ENCODE measurements at places on chromosomes 16 and 17.

GRCh38 chr17:31051506-31051905, 43.3 kb upstream of the NF1 start:
- DNase-seq, result no peak

- peak; percentile 34 for DNase-seq
Measured at GRCh38 chr16:13936596-13937081, 16.7 kb downstream of the ERCC4 start.

GRCh38 chr16:66391726-66392670, 25.5 kb downstream of the CDH5 start:
- no peak for DNase-seq

DNA sequence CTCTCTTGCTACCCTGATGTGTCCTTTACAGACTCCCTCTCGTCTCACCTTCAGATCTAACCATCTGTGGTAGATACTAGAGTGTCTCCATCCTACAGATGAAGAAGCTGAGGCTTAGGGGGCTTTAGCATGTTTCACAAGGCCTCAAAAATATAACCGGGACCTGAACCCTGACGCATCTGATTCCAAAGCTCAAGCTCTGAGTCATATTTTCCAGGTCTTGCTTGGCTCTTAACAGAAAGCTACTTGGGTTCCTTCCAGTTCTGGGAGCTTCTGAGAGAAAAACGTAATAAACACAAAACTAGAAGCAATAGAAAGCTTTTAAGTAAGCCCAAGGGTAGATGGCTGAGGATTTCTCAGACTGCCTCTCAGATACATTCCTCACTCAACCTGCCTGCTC, 224.3 kb upstream of the EEF2KMT start:
- DNase-seq, result peak; percentile 48

DNA sequence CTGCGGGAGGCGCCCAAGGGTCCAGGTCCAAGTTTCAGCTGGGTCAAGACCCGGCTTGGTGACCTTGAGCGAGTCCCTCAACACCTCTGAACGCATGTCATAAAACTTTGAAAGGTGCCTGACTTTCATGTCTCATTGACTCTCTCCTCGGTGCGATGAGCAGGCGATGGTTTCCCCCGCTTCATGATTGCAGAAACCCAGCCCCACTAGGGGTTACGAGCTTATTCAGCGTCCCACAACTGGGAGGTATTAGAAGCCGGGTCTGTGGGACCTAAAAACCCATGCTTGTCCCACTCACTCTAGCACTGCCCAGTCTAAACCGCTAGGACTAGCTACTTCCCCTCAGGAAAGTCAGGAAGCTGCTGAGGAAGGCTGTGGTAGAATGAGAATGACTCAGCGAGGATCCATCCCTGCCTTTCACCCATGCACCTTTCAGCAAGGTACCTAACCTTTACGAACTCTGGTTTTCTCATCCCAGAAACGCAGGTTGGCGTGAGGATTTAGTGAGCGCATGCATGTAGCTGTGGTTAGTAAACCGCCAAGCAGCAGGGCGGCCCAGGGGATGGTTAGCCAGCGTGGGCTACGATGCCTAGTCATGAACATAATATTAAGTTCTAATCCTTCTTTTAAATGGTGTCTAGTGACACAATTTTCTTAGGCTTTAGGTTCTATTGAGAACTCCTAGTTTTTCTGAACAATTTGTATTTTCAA, 26.2 kb upstream of the RFFL start:
- DNase-seq, result peak; percentile 32

- DNase-seq, result no peak
Measured at GRCh38 chr17:63041251-63041650, 75.2 kb downstream of the TANC2 start.

DNA sequence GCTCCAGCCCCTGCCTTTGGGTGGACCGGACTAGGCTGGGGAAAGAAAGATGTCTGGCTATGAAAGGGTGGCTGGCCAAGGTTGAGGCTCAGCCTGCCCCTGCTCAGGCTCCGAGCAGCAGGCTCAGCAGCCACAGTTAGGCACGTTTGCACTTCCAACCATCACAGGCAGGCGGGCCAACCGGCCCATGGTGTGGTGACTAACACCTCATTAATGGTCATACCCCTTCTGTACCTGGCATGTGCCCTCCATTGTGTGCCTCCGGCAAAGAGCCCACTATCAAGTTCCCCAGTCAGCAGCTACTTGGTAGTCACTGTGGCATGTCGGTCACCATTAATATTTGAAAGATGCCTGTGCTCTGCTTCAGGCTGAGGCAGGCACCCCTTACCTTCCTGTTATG, 6.7 kb downstream of the TBC1D24 start:
- no peak for DNase-seq

- DNase-seq, result no peak
Measured at GRCh38 chr17:4710693-4711634, 532 bp downstream of the ARRB2 start.

All from astrocyte of the spinal cord (primary cell).